ENCODE measurements at places on chromosomes 13 and 19. TPM values are rescaled to one million over a fixed set of nuclear protein-coding genes. Genes with fewer than 3 reads are reported as not detected.

Gene HIPK4
- total RNA-seq, result 0.31 TPM

Gene ZNF577
- 34.4 TPM for total RNA-seq

Gene ANKRD24
- total RNA-seq, result 1.9 TPM

Gene CRX
- 10.2 TPM for total RNA-seq

Gene LILRB2
- not detected for total RNA-seq

Gene PEG3
- not detected for total RNA-seq

Gene RXFP2
- not detected for total RNA-seq

Gene ZNF541
- not detected for total RNA-seq

Gene C19orf85
- 3.1 TPM for total RNA-seq

Gene KIR2DL1
- total RNA-seq, result not detected

DNA sequence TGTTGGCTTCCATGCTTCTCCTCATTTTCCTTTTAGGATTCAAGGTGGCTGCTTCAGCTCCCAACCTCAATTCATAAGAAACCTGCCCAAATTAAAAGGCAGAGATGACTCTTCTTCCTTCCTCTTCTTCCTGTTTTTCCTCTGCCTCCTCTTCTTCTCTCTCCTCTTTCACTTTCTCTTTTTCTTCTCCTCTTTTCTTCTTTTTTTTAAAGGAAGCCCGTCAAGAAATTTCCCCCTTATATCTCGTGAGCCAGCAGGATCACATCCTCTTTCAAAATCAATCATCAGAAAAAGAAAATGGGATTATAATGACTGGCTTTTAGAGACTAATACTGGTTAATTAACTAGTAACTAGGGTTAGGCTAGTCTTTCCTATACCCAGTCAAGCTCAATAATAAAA, 220.3 kb downstream of the NBEA start:
- DNase-seq, result no peak

DNA sequence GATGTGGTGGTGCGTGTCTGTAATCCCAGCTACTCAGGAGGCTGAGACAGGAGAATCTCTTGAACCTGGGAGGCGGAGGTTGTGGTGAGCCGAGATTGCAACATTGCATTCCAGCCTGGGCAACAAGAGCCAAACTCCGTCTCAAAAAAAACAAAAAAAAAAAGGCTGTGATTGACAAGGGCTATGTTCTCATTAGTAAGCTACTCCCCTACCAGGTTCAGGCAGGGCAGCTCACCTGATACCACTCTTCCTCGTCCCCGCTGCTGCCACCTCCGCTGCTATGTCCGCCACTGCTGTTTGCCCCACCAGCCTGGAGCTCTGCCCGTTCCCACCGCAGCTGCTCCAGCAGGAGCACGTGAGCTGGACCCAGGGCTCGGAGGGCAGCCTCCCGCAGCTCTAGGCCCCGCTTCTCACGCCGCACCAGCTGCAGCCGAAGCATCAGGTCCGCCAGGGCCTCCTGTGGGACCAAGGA, 9.4 kb downstream of the USHBP1 start:
- peak; percentile 64 for DNase-seq

DNA sequence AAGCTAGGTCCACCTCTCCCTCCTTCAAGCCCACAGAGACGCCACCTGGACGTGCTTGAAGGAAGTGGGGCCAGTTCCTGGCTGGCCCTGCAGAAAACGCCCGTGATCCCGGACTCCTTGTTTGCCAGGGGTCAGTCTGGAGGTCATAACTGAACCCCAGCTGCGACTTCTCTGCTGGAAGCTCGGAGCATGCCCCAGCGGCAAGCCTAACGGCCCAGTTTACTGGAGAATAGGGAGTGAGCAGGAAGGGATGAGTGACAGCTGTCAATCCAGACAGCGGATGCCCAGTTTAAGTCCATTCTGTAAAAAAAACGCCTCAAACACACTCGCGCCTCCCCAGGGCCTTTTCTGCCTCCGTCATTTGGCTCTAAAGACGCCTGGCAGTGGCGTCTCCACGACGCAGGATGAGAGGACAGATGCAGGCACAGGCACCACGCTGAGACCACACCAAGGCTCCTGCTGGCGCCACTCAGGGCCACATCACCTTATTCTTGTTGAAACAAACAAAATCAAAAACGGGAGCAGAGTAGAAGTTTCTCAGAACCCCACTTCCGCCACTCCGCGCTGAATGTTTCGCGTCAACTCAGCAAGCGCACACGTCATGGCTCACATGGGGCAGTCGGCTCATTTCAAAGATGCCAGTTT, 57.6 kb downstream of the RASA3 start:
- DNase-seq, result no peak

GRCh38 chr19:11792942-11793341, 5.4 kb upstream of the ZNF491 start:
- DNase-seq, result no peak

- DNase-seq, result peak; percentile 90
Measured at GRCh38 chr19:3801412-3802096, 15.4 kb upstream of the MATK start.

DNA sequence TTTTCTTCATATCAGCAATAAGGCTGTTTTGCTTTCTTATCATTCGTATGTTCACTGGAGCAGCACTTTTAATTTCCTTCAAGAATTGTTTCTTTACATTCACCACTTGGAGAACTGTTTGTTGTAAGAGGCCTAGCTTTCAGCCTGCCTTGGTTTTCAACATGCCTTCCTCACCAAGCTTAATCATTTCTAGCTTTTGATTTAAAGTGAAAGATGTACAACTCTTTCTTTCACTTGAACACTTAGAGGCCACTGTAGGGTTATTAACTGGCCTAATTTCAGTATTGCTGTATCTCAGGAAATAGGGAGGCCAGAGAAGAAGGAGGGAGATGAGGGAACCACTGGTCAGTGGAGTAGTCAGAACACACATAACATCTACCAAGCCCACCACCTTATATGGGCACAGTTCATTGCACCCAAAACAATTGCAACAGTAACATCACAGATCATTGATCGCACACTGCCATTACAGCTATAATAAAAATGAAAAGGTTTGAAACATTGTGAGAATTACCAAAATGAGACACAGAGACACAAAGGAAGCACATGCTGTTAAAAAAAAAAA, 181.4 kb upstream of the TUBA3C start:
- no peak for DNase-seq

- DNase-seq, result no peak
Measured at GRCh38 chr13:42625611-42626010, 51.7 kb downstream of the TNFSF11 start.

- DNase-seq, result no peak
Measured at GRCh38 chr13:114155926-114156883, 22.9 kb upstream of the CFAP97D2 start.

GRCh38 chr19:52566121-52566520, 4.0 kb upstream of the ZNF701 start:
- no peak for DNase-seq

- DNase-seq, result peak; percentile 99
Measured at GRCh38 chr13:24160458-24161009, at the start of gene SPATA13. Gene SPATA13, plus strand, starts transcription at chr13:24160720. Its CDS starts 62,210 bp downstream, at chr13:24222930.

DNA sequence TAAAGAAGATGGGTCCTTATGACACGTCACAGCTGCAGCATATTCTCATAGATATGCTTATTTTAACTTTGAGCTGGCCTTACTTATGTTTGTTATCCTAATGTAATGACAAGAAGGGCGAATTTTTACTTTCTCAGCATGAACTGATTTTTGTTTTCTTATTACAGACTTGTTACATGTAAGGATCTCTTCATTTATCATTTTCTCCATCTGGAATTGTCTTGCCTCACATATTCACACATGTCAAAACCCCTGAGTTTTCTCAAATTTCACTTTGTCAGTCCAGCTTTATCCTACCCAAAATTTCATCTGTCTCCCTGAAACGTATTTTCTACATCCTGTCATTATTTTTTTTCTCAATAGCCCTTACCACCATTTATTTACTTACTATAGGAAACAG, 1774.0 kb upstream of the PRR20A start:
- DNase-seq, result no peak

DNA sequence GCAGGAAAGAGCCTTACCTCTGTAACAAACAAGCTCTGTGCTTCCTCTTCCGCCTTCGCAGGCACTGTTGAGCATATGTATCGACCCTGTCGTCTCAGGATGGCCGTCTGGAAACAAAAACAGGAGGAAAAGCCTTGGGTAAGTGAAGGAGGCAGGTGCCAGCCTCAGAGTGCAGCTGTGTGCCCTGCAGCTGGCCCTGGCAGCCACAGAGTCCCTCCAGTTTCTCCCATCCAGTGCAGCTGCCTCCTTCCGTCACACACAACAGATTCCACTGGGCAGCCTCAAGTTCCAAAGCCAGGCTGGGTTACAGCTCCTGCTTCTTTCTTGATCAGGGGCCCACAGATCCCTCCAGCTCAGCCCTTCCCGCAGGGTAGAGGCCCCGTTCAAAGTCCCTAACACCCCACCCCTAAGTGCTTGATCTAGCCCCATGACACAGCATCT, 47.7 kb downstream of the DOCK9 start:
- DNase-seq, result peak; percentile 48

- DNase-seq, result no peak
Measured at GRCh38 chr13:77356155-77356554, 29.3 kb upstream of the MYCBP2 start.

DNA sequence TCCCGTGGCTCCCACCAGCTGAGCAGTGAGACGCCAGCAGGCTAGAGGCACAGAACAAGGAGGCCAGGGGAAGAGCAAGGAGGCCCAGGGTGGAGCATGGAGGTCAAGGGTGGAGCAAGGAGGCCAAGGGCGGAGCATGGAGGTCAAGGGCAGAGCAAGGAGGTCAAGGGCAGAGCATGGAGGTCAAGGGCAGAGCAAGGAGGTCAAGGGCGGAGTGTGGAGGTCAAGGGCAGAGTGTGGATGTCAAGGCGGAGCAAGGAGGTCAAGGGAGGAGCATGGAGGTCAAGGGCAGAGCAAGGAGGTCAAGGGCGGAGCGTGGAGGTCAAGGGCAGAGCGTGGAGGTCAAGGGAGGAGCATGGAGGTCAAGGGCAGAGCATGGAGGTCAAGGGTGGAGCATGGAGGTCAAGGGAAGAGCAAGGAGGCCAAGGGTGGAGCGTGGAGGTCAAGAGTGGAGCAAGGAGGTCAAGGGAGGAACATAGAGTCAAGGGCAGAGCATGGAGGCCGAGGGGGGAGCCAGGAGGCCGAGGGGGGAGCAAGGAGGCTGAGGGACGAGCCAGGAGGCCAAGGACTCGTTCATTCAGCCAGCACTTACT, 27.7 kb downstream of the DPF1 start:
- DNase-seq, result no peak

GRCh38 chr13:76703216-76703615, 183.0 kb downstream of the KCTD12 start:
- no peak for DNase-seq

DNA sequence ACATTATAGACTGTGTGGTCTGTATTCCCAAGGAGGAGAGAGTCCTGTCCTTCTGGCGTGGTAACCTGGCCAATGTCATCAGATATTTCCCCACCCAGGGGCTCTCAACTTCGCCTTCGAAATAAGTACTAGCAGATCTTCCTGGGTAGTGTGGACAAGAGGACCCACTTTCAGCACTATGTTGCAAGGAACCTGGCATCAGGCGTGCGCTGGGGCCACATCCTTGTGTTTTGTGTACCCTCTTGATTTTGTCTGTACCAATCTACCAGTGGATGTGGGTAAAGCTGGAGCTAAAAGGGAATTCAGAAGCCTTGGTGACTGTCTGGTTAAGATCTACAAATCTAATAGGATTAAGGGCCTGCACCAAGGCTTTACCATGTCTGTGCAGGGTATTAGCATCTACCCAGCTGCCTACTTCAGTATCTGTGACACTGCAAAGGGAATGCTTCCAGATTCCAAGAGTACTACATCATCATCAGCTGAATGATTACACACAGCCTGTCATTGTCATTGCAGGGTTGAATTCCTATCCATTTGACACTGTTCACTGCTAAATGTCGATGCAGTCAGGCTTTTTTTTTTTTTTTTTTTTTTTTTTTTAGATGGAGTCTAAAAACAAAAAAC, 148.0 kb downstream of the PRR20E start:
- no peak for DNase-seq

- no peak for DNase-seq
Measured at GRCh38 chr13:111314852-111315251, 5.6 kb upstream of the TEX29 start.

GRCh38 chr19:39030854-39031367, 1.4 kb downstream of the FBXO27 start:
- DNase-seq, result no peak

- no peak for DNase-seq
Measured at GRCh38 chr13:76656500-76656899, 229.7 kb downstream of the KCTD12 start.

GRCh38 chr13:80840316-80840976, 499.5 kb upstream of the SPRY2 start:
- no peak for DNase-seq

- DNase-seq, result no peak
Measured at GRCh38 chr13:98083936-98084335, 59.0 kb upstream of the FARP1 start.

DNA sequence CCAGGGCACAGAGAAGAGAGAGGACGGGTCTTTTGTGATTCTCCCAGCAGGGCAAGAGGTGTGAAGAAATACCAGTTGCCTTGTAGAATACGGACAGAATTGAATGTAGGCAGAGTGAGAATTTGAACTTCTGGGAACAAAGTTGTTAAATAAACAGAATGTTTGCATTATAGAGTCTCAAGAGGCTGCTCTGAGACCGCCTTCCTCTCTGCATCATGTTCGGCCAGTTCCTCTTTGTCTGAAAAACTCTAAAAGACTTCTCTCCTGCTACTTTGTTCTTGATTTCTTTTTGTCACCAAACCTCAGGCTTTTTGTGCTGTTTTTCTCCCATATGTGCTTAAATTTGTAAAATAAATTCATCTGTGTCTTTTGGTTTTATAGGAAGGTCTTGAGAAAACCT, 256.4 kb downstream of the DLEU7 start:
- no peak for DNase-seq

GRCh38 chr19:36528921-36529518, 949 bp upstream of the ZNF260 start:
- DNase-seq, result peak; percentile 66

DNA sequence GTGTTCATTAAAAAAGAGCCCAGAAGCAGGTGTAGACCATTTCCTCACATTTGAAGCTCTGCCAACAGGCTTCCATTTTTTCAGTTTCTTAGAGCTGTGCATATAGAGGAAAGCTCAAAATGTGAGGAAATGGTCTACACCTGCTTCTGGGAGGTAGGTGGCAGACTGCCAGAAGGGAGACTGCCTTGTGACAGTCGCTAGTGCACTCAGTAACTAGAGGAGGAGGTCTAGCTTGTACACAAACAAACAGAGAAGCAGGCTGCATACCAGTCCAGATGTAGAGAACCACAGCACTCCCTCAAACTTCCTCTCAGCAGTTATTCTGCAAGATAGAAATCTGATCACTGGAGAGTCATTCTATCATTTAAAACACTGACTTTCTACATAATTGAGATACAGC, 800.2 kb downstream of the EFNB2 start:
- no peak for DNase-seq

DNA sequence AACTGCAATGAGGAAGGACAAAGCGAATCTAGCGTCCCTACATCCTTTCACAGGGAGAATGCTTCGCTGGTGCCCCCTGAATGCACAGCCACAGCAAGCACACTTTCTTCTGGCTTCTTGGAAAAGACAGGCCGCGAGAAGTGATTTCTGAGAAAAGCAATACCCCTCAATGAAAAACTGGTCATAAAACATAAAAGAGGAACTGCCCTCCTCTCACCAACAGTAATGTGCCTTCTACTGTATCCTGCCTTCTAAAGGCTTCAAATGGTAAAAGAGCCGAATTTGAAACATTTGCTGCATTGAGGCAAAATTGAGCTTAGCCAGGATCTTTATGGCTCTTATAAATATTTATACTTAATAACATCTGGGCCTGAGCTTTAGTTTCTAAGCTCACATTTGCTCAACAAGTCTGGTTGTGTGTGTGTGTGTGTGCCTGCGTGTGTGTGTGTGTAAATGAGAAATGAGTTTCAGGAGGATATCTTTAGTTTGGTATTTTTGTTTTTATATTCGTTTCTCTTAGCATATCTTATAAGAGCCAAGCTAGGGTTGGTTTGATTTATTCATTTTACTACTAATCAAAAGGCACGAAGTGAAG, 246.1 kb upstream of the MAB21L1 start:
- DNase-seq, result peak; percentile 23
